ENCODE measurements at places on chromosomes 16 and 17.
A peak's percentile ranks its signal among the peaks of the same experiment; 100 is the strongest.

GRCh38 chr16:48590476-48590875, 19.5 kb downstream of the N4BP1 start:
- no peak for DNase-seq

GRCh38 chr17:79647456-79647915, 36.6 kb upstream of the RBFOX3 start:
- DNase-seq = no peak

- DNase-seq = peak; percentile 40
Measured at GRCh38 chr16:14284930-14285512, 213.9 kb downstream of the MRTFB start.

GRCh38 chr16:17461951-17462729, 8.6 kb downstream of the XYLT1 start:
- no peak for DNase-seq

- DNase-seq = no peak
Measured at GRCh38 chr16:85138825-85139627, 26.8 kb upstream of the CIBAR2 start.

GRCh38 chr17:13540546-13540945, 61.2 kb downstream of the HS3ST3A1 start:
- no peak for DNase-seq

DNA sequence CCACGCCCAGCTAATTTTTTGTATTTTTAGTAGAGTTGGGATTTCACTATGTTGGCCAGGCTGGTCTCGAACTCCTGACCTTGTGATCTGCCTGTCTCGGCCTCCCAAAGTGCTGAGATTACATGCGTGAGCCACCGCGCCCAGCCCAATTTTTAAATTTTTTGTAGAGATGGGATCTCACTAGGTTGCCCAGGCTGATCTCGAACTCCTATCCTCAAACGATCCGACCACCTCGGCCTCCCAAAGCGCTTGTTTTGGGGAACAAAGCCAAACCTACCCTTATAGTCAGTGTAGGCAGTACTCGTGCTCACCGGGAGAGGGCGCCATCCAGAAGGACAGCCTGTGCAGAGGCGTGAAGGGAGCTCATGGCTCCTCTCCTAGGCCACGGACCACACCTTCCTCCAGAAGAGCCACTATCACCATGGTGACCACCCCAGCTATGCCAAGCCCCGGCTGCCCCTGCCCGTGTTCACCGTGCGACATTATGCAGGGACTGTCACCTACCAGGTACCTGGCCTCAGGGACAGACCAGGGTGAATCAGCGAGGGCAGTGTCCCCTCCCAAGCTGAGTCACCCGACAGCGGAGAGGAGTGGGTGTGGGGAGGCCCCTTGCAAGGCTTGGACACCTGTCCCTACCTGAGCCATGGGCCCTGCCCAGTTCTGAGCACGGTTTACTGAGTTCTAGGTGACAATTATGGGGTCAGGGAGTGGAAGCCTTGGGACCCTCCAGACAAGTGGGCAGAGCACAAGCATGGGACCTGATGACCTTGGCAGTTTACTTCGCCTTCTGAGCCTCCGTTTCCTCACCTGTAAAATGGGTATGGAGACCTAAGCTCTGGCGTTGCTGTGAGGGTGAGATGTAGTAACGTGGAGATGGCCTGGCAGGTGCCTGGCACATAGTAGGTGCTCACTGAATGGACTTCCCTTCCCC, 13.7 kb downstream of the MYO15B start:
- DNase-seq = peak; percentile 83

DNA sequence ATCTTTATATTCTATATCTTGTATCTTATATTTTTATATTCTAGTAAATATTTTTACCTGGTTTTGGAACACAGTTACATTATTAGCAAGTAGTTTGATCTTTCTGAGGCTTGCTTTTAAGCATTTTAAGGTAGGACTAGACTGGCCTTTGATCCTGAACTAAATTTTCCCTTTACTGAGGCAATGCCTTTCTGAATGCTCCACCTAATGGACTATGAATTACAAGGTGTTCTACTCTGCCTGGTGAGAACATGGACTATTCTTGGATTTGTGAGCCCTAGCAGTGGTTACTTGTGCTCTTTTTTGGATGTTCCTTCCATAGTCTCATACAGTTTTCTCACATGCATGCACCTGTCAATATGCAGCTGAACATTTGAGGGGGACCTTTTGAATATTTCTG, 32.5 kb upstream of the SMIM36 start:
- no peak for DNase-seq

- no peak for DNase-seq
Measured at GRCh38 chr17:66272811-66273585, 29.4 kb upstream of the PRKCA start.

DNA sequence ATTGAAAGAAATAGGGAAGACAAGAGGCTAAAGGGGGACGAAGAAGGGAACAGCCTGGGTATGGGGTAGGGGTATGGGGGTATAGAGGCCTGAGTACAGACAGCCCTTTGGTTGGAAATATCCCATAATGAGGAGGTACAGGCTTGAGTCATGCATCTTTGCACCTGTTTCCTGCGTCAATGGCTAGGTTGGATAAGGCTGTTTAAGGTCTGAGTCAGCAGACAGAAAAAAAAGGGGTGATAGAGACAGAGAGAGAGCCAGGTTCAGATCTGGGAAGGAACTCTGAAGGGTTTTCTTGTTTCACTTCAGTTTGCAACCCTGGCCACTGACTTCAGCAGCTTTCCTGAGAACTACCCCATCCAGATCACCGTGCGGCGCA, 8.5 kb downstream of the FNDC8 start:
- DNase-seq = no peak

GRCh38 chr17:80894439-80894721, 97.3 kb upstream of the CHMP6 start:
- peak; percentile 52 for DNase-seq

- no peak for DNase-seq
Measured at GRCh38 chr16:26133416-26134093, 441.8 kb downstream of the HS3ST4 start.

DNA sequence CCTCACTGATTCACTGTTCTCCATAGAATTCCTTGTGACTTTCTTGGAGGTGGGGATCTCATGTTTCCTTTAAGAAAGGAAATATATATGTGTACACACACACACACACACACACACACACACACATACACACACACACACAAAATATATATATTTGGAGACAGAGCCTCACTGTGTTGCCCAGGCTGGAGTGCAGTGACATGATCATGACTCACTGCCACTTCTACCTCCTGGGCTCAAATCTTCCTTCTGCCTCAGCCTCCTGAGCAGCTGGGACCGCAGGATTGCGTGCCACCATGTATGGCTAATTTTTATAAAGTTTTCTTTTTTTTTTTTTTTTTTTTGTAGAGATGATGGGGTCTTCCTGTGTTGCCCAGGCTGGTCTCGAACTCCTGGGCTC, 45.9 kb downstream of the CDH13 start:
- DNase-seq = no peak

DNA sequence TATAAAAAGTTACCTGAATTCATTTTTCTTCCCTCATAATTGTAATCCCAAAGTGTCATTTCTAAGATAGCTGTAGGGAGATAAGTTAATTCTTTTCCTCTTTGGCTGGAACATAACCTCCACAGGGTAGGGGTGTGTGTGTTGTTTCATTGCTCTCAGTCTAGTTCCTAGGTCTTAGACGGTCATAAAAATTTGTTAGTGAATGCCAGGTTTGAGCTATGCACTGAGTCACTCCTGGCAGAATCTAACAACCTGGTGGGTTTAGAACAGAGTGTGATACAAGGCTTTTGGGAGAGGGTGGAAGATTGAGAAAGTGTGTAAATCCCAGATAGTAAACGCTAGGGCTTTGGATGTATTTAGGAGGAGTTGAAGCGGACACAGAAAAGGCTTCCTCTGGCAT, 894 bp upstream of the PHKG2 start:
- DNase-seq = no peak

GRCh38 chr17:17765359-17766076, 71.3 kb downstream of the SREBF1 start:
- no peak for DNase-seq

GRCh38 chr16:66275775-66276428, 90.6 kb upstream of the CDH5 start:
- no peak for DNase-seq

DNA sequence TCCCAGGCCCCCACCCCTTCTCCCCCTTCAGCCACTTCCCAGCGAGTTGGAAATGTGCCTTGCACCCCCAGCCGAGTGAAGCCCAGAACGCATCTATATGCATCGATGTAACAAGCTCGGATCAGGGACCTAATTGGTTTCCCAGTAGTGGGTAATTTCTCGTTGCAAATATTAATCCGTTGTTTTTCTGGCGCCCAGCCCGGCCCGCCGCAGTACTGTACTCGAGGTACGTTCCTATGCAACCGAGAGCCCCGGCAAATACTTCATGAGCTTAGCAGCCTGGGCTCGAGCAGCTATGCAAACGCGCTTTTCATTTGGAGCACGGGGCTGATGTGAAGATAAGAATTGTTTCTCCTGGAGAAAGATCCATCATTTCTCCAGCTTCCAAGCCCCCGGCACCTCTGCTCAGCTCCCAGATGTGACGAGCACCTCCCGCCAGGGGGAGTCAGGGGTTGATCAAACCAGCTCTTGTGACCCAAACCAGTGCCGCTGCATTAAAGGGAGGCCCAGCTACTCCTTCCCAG, 229.8 kb downstream of the KATNIP start:
- DNase-seq = peak; percentile 39

DNA sequence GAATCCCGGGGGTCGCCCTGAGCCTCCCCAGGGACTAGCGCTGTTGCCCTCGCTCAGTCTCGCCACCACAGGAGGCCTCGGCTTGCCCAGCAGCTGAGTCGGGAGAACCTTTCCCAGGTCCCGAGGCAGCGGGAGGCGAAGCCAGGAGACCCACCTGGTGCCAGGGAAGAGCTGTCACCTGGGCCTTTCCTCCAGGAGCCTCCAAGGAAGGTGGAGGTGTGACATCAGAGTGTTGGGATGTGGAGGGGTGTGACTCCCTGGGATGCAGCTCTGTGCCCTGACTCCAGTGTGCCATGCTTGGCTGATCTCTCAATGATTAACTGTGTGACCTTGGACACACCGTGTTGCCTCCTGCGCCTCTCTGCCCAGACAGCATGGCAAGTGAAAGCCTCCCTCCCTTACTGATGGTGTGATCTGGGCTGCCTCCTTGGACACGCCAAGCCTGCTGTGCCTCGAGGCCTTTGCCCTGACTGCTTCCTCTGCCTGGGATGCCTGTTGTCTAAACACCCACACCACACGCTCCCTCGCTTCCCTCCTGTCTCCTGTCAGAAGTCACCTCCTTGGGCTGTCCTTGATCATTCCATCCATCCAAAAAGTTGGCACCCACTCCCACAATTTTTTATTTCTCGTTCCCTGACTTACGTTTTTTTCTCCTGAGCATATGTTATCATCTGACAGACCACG, 88.0 kb downstream of the CMIP start:
- no peak for DNase-seq

DNA sequence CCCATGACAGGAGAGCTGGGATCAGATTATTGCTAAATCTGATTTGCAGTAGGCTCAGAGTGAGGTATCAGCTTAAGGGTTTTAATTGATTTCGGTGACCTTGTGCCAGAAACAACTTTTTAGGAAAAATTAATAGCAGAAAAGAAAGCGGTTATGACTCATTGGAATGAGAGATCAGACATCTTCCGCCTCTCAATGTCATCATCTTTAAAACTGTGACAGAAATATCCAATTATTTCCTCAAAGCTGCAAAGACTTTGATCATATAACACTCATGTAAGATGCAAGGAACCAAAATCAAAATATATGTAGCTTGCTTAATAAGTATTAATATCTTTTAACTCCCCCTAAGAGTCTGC, 190.1 kb upstream of the FOXF1 start:
- DNase-seq = no peak

GRCh38 chr17:62653826-62654761, 26.6 kb downstream of the MRC2 start:
- DNase-seq = no peak

DNA sequence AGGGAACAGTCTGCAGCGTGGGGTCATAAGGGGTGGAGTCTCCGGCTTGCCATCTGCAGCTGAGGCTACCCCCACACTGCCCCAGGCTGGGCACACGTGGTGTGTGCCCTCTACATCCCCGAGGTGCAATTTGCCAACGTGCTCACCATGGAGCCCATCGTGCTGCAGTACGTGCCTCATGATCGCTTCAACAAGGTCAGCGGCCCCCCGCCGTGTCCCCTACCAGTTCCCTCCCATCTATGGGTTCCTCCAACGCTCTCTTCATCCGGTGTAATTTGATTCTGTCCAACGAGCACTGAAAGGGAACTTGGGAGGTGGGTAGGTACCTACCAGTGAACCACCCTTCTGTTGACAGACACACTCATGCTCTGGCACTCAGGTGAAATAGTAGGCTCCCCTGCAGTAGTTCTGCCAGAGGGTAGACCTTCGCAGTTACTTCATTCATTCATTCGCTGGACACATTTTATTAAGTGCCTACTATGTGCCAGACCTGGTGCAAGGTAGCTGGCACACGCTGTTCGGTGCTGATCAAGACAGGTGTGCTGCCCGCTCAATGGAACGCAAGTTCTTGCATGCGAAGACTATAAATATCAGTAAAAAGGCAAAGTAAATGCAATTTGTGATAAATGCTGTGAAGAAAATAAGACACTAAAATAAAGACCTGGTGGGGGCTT, 2.7 kb downstream of the MLLT6 start:
- peak; percentile 3 for DNase-seq

DNA sequence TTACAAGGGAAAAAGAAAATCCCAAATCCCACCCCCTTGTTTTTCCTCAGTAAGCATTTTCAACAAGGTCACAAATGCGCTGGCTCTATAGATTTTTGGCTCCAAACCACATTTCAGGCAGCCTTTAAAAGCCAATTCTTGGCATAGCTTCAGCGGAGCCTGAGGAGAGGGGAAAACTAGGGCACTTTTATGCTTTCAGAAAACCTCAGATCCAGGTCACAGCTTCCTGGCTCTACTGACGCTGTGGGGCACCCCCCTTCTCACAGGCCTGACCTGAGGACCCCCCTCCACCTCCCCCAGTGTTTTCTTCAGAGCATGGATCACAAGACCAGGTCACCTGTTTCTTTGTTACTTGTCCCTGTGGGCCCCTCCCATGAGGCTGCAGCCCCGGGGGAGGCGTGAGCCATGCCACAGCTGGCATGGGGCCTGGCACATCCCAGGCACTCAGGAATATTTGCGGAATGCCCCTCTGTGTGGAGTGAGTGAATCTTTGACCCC, 30.1 kb upstream of the MTSS2 start:
- DNase-seq = no peak

DNA sequence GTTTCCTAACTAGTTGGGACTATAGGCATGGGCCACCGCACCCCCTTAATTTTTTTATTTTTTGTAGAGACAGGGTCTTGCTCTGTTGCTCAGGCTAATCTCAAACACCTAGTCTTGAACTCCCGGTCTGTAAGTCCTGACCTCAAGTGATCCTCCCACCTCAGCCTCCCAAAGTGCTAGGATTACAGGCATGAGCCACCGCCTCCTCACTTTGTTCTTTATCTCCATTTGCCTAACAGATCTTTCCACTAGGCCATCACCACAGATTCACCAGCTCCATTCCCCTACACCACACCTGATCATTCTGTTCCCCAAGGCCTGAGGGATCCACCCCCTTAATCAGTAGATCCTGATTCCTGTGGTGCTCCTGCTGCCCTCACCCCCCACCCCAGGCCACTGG, 7.6 kb upstream of the ZNF629 start:
- no peak for DNase-seq

- DNase-seq = no peak
Measured at GRCh38 chr17:75773808-75774470, 8.9 kb upstream of the GALK1 start.

GRCh38 chr17:75590314-75590761, 2.7 kb downstream of the MYO15B start:
- no peak for DNase-seq

- no peak for DNase-seq
Measured at GRCh38 chr17:9090641-9091096, 69.4 kb downstream of the NTN1 start.

GRCh38 chr16:53780051-53780450, 76.1 kb downstream of the FTO start:
- DNase-seq = no peak

GRCh38 chr17:50059759-50060273, 3.9 kb downstream of the ITGA3 start:
- DNase-seq = no peak
